ENCODE measurements at places on chromosomes 13 and 19.

- no peak for DNase-seq
Observed at GRCh38 chr13:22589880-22590279, 590.9 kb upstream of the SGCG start.

DNA sequence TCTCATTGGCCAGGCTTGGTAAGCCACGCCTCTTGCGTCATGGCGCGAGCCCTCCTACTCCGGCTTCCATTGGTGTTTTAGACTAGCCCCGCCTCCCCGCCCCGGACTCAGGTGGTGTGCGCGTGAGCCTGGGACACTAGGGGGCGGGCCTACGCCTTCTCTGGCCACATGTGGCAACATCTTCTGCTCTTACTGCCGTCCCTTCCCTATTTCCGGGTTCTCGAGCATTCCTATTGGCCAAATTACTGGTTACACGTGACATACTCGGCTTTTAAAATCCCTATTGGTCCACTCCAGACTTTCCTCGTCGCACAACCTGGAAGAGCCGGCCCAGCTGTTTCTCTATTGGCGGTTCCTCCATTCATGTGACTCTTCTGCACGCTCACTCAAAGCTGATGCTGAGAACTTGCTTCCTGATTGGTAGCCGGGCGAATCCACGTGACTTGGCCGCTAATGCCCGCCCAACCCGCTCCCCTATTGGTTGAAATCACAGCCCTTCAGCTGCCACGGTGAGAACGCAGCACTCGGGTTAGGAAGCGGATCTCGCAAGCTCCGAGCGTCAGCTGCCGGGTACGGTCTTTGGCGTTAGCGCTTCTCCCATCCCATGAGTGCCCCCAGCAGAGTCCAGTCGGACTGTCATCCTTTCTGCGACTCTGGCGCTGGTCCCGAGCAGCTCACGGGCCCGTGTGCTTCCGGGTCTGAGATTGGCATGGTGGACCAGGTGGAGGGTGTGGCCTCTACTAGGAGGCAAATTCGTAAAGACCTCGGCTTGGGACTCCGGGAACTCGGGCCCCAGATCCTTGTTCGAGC is at the start of gene BLOC1S3:
Gene BLOC1S3 (plus strand): TSS at position 523 of the 810 bp plus-strand sequence. CDS start 513 bp downstream, outside the sequence.
- peak; percentile 100 for DNase-seq

DNA sequence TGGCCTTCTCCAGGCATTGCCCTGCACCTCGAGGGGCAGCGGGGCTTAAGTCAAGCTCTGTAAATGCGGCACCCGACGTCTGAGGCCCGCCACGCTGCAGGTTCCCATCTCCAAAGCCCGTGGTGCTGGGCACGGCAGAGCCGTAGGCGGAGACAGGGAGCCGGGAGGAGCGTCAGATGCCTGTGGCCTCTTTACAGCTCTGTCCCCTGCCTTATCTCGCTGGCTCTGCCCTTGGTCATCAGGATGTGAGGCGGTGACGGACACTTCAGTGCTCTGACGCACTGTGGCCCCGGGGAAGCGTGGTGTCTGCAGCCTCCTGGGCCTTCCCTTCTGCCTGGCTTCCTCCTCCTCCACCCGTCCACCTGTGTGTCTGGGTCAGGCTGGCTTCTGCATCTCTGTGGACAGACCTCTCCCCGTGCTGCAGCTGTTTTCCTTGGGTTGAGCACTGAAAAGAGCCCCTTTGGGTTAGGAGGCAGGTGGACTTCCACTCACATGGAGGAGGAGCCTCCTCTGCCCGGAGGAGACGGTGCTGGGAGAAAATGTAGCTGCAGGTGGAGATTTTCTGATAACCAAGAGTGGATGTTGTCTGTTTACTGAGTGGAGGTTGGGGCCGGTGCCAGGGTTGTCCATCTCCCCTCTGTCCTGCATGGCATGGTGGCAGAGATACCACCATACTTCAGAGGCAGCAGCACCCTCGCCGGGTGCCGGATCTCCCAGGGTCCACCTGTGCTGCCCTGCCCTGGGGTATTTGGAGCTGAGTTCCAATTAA is 14.6 kb downstream of the MCF2L start:
- no peak for DNase-seq

- no peak for DNase-seq
Observed at GRCh38 chr13:43307221-43307920, 284.0 kb downstream of the DNAJC15 start.

DNA sequence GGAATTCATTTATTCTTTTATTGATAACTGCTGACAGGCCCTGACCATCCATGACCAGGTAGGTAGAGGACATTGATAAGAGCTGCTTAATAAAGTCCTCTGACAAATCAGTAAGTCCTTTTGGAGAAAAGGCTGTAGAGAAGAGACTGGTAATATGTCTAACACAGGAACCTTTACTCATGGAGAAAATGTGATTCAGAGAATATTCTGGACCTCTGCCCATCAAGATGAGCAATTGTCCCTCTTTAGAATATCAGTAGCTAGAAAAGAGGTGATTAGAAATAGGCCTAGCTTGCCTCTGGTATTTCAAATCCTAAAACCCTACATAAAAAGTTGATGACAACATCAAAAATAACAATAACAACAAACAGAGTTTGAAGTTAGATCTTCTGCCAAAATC is 642.3 kb downstream of the TBC1D4 start:
- no peak for DNase-seq

GRCh38 chr19:48501494-48502349 is 9.9 kb downstream of the LMTK3 start:
- peak; percentile 62 for DNase-seq

DNA sequence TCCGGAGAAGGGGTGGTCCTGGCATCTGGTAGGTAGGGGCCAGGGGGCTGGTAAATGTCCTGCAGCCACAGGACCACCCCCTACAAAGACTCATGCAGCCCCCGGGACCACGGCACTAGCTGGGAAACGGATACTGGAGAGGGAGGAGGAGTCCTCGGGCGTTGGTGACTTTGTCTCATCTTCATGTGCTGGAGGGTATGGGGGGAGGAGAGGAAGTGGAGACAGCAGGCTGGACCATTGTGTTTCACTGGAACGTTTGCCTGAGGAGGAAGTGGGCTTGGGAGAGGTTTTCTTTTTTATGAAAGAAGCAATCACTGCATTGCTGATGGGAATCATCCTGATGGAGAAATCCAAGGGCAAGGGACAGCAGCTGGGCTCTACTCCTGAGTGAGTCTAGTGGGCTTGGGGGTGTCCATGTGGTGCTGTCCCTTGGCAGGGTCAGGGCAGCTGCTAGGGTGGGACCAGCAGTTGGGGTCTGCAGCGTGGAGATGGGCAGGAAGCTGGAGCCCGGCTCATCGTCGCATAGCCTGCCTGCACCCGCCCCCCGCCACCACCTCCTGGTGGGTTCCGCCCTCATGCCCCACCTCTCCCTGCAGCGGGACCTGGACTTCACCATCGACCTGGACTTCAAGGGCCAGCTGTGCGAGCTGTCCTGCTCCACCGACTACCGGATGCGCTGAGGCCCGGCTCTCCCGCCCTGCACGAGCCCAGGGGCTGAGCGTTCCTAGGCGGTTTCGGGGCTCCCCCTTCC is 1.7 kb upstream of the ADM5 start:
- DNase-seq, result no peak

DNA sequence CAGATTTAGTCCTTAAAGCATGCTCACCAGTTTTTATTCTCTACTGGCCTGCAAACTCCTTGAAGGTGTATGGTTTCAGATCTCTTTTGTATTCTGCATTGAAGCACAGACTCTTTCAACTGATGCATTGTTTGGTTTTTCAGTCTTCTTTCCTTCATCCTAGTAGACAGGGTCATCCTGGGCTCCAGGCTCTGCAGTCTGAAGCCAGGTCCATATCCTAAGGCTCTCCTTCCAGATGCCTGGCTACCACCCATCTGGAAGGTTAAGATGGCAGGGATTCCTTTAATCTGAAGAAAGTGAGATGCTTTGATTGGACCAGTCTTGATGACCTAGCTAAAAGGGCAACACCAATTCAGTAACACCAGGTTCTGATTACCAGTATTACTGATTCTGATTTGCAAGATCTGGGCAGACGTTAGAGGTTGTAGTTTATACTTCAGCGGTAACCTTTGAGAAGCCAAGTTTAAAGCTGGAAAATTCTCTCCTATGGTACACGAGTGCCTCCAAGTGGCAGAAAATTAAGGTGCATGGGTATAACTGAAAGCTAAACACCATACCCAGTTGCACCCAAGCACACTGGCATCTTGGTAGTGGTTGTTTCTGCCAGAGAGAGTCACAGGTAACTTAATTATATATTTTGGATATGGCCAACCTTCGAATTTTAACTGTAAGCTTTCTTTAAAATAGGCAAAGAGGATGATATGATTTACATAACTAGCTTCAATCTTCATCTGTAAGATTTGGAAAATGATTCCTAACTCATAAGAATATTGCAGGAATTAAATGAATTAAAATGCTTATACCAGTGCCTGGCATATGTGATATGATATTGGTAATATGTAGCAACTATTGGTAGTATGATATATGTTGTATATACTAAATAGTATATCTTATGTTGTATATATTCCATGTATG is 1651.9 kb upstream of the MIR17HG start:
- no peak for DNase-seq

DNA sequence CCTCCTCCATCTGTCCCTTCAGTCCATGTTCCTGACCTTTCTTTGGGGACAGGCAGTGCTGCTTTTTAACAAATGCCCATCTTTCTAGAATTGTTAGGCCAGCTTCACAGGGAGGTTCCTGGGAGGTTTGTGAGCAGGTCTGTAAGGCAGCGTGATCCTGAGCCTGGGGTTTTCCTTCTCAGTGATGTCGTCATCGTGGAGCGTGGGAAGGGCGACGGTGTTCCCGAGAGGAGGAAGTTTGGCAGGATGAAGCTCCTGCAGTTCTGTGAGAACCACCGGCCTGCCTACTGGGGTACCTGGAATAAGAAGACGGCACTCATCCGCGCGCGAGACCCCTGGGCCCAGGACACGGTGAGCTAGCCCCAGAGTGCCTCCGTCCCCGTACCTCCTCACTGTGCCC is 26.8 kb downstream of the CHAF1A start:
- no peak for DNase-seq

- no peak for DNase-seq
Observed at GRCh38 chr19:4800591-4801081, 9.1 kb downstream of the FEM1A start.

GRCh38 chr13:31433207-31433606 is 233.4 kb downstream of the B3GLCT start:
- DNase-seq, result no peak

- DNase-seq, result no peak
Observed at GRCh38 chr13:113378825-113379224, 14.9 kb upstream of the GRTP1 start.

DNA sequence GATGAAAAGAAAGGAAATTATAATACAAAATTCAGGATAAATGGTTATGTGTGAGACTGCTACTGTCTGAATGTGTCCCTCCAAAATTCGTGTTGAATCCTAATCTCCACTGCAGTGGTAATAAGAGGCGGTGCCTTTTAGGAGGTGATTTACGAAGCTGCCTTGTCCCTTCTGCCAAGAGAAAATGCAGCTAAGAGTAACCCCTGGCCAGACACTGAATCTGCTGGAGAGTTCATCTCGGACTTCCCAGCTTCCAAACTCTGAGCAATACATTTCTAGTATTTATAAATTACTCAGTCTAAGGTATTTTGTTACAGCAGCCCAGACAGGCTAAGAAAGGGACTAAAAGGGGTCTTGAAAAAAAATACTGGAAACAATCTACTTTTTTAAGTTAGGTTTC is 152.6 kb downstream of the KLF12 start:
- DNase-seq, result no peak

DNA sequence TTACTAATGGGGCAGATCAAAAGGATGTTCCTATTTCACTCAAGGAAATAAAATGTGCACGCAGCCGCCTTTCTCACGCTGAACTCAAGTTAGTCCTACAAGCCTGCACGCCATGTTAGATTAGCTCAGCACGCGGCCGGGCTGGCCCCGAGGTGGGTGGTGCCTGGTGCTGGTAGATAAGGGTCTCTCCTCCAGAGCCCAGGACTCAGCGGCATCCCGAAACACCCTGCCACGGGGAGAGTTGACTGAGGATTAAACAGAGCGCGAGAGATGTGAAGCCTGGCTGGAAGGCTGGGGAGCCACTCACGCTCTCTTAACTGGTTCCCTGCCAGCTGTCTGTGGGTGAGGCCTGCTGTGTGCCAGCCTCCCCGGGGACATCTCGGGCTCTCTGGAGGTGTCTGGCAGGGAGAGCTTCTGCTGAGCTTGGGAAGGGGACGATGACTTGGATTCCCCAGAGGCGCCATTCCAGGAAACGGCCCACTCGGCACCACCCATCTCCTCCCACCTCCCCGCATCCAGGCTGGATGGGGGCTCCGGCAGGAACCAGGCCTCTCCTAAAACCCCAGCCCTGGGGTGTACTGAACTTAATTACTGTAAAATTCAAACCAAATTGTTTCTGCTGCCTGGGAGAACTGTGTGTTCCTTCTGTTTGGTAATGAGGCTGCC is 122.2 kb downstream of the KDM4B start:
- DNase-seq, result no peak

DNA sequence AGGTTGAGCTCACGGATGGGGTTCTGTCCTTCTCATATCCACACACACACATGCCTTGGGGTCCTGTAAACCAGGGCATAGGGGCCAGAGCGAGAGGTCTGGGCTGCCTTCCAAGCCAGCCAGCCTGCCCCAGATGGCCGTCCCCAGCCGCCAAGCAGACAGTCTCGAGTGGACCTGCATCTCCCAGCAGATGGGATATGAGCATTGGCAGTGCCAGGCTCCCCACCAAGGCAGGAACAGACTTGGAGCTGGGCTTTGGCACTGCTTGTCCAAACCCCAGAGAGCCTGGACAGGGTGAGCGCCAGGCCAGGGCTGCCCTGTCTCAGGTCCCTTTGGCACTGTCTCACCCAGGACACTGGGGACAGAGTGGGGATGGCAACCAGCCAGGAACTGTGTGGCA is 130.4 kb downstream of the DPF1 start:
- no peak for DNase-seq

Data from stimulated activated CD4-positive, alpha-beta T cell treated with anti-CD3 and anti-CD28 coated beads, Interleukin-4, amount 100 ng/mL, for 24 hours (primary cell).